Putamen (tissue), 1 donor: ENCODE measurements at places on chromosomes 3 and 15.
A peak's percentile ranks its signal among the peaks of the same experiment; 100 is the strongest.

DNA sequence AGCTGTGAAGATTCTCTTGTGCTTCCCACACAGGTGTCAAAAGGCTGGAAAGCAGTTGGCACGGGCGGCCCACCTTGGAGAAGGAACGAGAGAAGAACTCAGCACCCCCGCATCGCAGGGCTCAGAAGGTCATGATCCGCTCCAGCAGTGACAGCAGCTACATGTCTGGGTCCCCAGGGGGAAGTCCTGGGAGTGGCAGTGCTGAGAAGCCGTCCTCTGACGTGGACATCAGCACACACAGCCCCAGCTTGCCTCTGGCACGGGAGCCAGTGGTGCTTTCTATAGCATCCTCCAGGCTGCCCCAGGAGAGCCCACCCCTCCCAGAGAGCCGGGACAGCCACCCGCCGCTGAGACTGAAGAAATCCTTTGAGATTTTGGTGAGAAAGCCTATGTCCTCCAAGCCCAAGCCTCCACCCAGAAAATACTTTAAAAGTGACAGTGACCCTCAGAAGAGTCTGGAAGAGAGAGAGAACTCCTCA is 31.4 kb downstream of the STARD5 start:
- DNase-seq, result no peak

- no peak for DNase-seq
Measured at GRCh38 chr15:47786371-47786770, 69.1 kb downstream of the SEMA6D start.

GRCh38 chr3:72361990-72362389 is 486.3 kb downstream of the SHQ1 start:
- DNase-seq, result no peak

- no peak for DNase-seq
Measured at GRCh38 chr3:144553301-144553700, 581.7 kb downstream of the DIPK2A start.

GRCh38 chr15:101326462-101327146 is 31.6 kb upstream of the SNRPA1 start:
- DNase-seq, result no peak

DNA sequence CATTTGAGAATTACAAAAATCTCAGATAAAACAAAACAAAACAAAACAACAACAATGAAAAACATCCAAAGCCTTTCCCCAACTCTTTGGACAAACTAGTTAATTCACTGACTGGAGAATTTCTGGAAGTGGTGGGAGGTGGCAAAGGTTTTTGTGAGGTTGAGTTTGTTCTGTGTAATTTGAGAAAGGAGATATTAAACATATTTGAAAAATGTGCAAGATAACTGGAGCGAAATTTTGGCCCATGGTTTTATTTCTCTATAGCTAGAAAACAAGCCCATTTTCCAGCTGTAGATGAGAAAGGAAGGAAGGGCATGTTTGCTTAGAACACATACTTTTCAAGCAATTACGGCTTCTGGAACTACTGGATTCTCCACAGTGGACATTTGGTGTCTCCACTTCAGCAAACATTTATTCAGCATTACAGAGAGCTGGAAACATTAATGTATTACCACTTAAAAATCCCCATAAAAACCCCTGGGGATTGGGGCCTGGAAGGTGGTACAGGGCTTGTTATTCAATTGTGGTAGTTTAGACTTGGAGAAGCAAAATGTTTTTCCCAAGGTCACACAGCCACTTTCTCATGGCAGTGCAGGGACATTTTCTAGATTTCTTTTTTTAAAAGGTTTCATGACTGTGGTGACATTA is 135.8 kb downstream of the THSD4 start:
- DNase-seq, result no peak

DNA sequence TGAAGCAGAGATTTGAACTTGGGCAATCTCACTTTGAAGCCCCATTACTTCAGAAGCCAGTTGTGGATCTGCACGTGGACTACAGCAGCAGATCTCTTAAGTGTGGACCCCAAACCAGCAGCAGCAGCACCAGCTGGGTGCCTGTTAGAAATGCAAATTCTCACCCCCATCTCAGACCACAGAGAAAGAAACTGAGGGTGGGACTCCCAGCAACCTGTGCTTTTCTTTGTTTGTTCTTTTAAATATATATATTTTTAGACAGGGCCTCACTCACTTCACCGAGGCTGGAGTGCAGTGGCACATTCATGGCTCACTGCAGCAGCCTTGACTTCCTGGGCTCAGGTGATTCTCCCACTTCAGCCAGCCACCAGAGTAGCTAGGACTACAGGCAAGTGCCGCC is 53.2 kb downstream of the SLTM start:
- no peak for DNase-seq

DNA sequence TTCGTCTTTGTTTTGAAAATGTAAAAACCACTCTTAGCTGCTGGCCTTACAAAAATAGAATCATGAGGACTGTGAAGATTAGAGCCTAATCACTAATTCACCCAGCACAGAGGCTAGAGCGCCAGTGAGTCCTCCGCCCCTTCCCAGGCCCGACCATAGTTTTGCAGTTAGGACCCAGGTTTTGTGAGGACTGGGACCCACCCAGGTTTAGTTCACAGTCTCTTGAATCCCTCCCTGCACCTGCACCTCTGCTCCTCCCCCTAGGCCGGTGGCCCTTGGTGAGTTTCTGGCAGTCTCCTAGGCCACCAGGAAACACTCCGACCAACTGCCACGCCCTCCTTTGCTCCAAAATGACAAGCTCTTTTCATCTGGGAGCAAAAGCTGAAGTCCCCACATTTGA is 136.0 kb upstream of the CCDC54 start:
- DNase-seq, result peak; percentile 24

DNA sequence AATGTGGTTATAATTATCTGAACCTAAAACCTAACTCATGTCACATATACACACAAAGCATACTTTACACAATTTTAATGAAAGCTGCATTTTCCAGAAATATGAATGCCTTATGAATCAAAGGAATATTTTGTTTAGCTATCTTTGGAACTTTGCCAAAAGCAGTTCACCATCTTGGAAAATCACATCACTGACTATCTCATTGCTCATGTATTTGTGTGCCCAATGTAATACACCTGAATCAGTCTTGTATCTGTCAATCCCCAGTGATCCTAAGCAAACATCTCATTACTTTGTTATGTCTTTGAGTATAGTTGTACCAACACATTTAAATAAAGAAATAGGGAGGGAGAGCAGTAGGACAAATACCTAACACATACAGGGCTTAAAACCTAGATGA is 15.6 kb upstream of the CD47 start:
- no peak for DNase-seq

DNA sequence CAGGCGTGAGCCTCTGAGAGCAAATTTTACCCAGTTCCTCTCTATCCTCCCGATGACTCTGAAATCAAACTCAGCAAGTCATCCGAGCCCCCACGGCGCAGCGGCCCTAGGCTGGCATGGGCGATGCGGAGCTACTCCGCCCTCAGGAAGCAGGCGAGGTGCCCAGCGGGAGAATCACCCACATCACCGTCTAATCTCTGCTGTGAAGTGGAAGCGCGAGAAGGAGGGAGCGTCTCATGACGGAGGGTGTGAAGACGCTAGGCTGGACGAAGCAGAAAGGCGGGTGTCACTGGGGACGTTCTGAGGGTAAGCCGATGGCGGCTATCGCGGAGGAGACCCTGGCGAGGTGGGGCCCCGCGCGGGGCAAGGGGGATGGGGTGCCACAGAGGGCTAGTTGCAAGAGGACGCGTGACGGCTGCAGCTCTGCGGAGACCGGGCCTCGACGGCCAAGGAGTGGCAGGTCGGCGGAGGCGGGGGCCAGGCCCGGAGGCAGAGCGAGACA is 9.1 kb upstream of the GNAI2 start:
- DNase-seq, result no peak

DNA sequence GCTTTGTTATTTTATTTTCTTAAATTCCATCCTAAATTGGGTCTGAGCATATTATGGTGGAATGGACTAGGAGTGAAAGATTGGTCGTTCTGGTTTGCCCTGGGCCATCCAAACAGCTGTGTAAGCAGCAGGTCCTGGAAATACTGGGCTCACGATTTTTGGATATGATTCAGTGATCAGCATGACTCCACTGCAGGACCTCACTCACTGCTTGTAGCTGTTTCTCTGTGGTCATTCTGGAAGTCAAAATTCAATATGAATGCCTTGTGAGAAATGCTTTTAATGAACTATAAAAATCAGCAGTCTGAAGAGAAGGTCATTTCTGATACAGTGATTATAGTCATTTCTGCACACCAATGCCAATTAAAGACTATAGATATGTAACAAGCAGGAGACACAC is 185.0 kb downstream of the RBMS3 start:
- DNase-seq, result peak; percentile 6

DNA sequence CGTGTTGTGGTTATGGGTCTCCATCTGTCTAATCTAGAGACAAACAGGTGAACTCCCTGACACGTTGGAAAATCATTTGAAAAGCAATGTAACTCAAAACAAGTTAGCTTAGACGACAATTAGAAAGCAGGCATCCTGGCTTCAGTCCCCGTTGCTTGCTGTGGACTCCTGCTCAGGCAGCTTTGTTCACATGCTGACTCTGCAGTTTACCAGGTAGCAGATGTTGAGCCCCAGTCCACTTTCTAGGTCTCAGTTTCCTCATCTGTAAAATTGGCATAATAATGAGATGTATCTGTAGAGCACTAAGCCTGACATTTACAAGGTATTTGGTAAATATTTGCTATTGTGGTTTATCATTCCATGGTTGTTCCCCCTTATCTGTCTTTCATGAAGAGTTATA is 327.2 kb upstream of the CHRM5 start:
- DNase-seq, result no peak

DNA sequence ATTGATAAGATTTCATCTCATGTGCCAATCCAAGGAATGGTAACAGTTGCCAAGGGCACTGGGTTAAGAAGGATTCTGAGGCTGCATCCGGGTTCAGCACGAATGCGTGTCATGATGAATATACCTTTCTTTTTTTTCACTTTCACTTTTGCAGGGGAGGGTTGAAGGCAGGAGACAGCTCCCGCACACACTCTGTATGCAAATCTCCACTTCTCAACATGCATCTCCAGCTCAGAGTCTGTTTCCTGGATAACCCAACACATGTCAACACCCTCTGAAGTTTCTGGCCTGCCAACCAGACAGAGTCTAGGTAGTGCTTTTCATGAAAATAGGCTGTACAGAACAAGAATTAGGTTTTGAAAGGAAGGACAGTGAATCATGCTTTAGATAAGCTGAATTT is 21.6 kb downstream of the B4GALT4 start:
- DNase-seq, result no peak

DNA sequence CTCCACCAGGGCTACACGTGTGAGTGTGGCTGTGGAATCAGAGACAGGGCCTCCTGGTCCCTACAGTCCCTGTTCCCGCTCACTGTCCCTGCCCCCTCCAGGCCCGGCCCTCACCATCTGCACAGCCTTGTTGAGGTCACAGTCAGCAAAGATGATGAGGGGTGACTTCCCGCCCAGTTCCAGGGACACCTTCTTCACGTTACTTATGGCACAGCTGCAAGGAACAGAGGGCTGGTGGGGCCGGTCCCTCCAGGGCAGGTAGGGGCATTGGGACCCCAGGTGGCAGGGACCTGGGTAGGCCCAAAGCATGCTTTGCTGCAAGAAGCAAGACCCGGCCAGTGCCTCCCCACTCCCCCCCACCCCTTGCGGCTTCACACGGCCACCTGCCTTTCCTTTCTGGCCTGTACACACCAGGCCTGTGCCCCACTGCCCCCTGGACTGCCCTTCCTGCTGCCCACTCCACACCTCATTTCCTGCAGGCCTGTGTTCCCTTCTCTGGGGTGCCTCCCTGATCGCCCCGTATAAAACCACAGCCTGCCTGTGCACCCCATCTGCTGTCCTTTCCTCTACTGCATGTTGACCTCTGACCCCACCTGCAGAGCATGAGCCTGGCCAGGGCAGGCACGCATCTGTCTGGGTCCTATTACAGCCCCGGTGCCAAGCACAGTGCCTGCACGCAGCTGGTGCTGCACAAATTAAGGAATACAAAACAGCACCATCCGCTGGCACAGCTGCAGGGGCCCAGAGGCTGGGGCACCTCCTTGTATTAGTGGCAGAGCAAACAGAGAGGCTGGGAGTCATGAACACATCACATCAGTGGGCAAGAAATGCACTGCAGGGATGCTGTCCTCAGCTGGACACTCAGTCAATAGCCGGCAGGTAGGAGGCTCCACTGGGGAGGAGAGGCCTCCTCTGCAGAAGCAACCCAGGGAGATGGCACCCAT is 30.8 kb upstream of the SLC41A3 start:
- DNase-seq, result no peak

GRCh38 chr3:138400651-138401070 is 33.8 kb upstream of the ESYT3 start:
- DNase-seq, result peak; percentile 72
